Myocyte (in vitro differentiated cells): ENCODE measurements at places on chromosomes 16 and 17.

GRCh38 chr16:78895681-78896080, 704.9 kb downstream of the MAF start:
- DNase-seq: no peak

DNA sequence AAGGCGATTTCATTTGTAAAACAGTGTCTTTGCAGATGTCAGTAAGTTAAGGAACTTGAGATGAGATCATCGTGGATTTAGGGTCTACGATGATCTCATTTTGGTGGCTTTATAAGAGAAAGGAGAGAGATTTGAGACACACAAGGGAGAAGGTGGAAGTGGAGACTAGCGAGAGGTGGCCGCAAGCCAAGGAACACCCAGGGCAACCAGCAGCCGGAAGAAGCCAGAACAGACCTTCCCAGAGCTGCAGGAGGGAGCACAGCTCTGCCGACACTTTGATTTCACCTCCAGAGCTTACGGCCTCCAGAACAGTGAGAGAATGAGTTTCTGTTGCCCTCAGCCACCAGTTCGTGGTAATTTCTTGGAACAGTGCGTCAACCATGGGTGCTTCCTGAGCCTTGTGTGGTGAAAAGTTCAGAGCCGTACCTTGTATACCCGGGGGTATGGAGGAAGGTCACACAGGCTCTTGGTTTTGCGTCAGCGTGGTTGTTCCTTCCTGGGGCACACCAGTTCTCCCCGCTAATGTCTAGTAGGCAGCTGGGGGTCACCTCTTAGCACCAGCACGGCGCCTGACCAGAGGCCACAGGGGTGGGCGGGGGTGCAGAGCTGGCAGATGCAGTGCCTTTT, 12.9 kb upstream of the SEC14L1 start:
- no peak for DNase-seq

DNA sequence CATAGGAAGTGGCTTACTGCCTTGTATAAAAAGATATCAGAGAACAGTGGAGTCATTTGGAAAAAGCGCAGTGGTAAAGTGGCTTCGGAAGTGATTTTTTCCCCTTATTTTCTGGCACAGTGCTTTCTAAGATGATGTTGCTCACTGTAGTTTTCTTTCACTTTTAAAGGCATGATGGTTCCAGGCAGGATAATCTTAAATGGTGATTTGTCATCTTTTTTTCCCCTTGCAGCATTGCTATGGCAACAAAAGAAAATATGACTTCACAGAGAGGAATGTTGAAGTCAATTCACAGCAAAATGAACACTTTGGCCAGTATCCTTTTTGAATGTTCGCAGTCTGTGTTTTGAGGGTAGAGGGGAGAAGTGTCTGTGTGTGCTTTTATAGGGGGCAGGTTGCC, 42.5 kb downstream of the GOSR1 start:
- DNase-seq: peak; percentile 80

GRCh38 chr16:10741844-10742243, 1.8 kb upstream of the NUBP1 start:
- DNase-seq: peak; percentile 53

DNA sequence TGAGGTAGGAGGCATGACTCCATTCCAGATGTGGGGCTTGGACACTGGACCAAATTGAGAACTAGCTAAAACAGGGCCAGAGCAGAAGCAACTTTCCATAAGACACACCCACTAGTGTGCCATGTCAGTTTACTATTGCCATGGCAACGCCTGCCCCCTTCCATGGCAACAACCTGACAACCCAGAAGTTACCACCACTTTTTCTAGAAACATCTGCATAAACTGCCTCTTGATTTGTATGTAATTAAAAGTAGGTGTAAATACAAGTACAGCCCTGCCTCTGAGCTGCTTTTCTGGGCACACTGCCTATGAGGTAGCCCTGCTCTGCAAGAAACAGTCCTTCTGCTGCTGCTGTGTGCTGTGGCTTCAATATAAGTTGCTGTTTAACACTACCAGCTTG, 19.5 kb upstream of the SCNN1B start:
- no peak for DNase-seq

DNA sequence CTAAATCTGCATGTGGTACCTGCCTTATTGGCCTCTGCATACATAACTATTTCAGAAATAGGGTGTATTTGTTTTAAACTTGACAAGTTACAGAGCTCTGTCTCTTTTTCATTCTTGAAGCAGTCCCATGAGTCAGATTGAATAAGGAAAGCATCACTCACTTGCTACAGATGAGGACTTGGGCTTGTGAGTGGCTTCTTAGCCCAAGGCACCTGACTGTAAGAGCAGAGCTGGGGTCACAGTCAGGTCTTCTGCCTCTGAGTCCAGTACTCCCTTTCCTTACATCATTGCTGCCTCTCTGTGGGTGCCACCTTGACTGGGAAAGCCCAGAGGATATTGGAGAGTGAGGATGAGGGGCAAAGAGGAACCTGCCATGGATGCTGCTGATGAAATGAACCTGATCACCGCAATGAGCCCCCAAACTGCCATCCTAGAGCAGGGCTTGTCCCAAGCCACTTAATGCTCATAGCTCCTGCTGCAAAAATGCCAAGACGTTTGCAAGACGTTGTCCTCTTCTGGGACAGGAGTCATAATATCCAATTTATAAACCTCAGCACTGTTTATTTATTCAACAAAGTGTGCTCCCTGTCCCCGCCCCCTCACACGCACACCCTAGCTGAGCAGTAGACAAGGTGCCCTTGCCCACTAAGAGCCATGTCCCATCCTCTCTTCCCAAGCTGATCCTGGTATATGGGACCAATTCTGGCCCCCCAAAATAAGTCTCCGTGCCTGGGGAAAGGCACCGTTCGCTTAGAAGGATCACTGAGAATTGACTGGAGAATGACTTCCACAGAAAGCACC, 74.1 kb downstream of the CCDC182 start:
- DNase-seq: no peak

DNA sequence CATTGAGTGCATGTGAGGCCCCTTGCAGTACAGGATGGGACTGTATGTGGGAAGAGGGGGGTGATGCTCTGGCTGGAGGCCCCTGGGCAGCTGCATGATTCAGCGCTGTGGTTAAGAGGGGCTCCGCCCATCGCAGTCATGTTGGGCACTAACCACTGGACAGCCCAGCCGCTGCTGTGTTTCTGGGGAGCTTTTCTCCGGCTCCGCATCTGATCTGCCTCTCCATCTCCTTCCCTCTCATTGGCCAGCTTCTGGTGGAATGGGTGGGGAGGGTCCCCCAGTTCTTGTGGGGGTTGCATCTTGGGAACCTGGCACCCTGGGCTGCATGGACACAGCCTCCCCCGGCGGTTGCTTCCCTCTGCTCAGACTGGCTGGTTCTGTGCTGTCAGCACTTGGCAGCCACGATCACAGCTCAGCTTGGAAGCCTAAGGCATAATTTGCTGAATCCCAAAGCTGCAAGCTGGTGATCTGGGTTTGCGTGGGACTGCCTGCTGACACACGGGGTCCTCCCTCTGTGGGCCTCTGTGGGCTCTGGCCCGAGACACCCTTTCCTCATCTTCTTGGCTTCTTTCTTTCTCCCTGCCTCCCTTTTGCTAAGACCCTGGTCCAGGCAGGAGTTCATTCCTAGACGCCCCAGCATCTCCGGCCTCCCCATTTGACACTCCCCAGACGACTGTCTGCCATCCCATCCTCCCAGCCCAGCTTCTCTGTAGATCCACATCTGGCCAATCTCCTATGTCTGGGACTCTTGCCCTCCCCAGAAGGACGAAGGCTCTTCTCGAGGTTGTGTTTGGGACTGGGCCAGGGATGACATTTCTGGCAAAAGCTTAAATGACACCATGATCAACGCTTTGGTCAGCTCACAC, 168.3 kb downstream of the SEC14L1 start:
- peak; percentile 70 for DNase-seq

GRCh38 chr16:60206516-60206915, 1472.4 kb upstream of the GOT2 start:
- no peak for DNase-seq

DNA sequence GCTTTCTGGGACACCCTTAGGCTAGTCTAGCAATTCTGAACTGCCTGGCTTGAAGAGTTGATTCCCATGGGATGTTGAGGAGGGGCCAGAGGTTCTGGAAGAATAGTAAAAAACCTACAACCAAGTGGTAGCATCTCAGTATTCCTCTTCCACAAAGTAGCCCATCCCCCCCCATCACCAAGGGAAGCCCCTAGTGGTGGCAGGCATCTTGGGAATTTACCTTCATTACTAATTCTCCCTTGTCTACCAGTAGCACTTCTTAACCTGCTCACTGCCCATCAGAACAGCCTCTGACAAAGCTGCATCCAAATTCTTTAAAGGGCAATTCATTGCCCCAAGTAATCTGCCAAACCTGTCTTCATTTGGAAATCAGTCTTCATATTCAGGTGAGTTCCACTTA, 12.8 kb upstream of the RAB11FIP4 start:
- no peak for DNase-seq

GRCh38 chr17:37726891-37727675, 17.8 kb downstream of the HNF1B start:
- DNase-seq: no peak

GRCh38 chr16:75475420-75475847, 10.9 kb upstream of the TMEM170A start:
- no peak for DNase-seq

- peak; percentile 79 for DNase-seq
Measured at GRCh38 chr16:12439399-12440227, 364.1 kb downstream of the CPPED1 start.

DNA sequence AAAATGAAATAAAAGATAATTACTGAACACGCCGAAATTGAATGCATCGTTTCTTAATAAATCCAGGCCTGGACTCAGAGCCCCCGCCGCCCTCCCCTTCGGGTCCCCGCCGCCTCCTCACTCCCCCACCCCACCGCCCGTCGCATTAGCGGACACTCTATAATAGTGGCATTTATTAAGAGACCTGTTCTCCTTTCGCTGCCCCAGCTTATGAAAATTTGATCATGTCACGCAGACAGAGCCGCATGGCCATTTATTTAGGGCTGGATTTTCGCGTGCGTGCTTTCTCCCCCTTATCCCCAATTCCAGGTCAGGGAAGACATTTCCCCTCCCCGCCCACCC, 6.3 kb upstream of the HOXB2 start:
- DNase-seq: no peak

DNA sequence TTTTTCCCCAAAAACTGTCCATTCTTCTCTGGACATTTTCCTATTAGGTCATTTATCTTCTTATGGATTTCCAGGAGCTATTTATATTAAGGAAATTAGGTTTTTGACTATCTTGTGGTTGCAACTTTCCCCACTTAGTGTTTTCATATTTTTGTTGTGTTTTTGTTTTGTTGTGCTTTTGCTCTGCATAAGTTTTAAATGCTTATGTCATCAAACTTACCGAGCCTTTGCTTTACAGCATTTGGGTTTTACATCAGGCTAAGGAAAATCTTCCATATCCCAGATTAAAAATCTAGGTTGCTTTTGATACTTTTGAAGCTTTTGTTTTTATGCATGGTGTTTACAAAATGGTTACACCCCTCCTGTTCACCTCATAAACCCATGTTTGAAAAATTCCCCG, 27.5 kb downstream of the MAF start:
- no peak for DNase-seq

GRCh38 chr16:70704586-70704985, 18.7 kb upstream of the MTSS2 start:
- peak; percentile 65 for DNase-seq
